ENCODE measurements at places on chromosomes 5 and 9. TPM values are rescaled to one million over a fixed set of nuclear protein-coding genes. Genes with fewer than 3 reads are reported as not detected.
A peak's percentile ranks its signal among the peaks of the same experiment; 100 is the strongest.

DNA sequence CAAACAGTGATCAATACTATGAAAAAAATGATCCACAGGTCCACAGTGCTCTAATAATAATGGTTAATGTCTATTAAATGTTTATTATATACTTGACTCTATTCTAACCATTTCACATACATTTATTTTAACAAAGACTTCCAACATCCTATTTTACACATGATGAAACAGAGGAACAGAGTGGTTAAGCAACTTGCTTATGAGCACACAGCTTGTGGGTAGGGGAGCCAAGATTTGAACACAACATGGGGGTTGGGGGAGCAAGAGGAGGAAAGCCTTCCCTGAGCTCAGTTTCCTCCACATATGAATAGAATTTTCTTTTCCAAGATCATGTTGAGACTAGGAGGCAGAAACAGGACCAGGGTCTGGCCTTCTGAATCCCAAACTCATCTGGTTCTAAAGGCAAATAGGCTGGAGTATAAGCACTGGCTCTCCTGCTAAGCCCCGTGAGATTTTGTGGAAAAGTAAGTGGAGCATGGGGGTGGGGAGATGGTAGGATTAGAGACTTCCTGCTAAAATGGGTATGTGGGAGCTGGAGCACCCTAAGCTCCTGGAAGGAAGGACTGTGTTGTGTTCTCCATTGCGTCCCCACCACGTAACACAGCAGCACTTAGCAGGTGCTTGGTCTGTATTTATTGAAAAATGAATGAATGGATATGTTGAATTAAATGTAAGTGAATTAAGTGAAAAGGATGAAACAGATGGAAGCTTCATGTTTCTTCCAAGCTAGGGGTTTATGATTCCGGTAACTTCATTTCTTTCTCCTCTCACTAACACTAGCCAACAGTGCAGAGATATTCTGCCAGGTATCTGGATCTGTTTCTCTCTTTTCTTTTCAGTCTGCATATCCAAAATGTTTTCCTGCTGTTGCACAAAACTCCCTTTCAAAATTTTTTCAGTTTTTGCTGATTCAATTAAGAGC, 26.9 kb upstream of the GALNT10 start:
- H3K4me3 ChIP-seq, result no peak overlapping the region
- DNase-seq, result no peak
- H3K27ac ChIP-seq, result no peak overlapping the region
- peaks cover 41% of the 10 kb centered on the region for H3K4me1 ChIP-seq
- H3K27me3 ChIP-seq, result peaks cover 1% of the 10 kb centered on the region

GRCh38 chr5:19987612-19988361, at the start of gene CDH18:
CDH18 (minus strand) TSS chr5:19988200; CDS start chr5:19838986, 149,214 bp downstream.
- H3K4me3 ChIP-seq, result peak within 1 kb of the TSS; percentile 65
- peak; percentile 69 for DNase-seq
- no peaks in the 10 kb centered on the region for H3K36me3 ChIP-seq
- H3K27ac ChIP-seq, result no peak within 1 kb of the TSS
- no peaks in the 10 kb centered on the region for H3K27me3 ChIP-seq

DNA sequence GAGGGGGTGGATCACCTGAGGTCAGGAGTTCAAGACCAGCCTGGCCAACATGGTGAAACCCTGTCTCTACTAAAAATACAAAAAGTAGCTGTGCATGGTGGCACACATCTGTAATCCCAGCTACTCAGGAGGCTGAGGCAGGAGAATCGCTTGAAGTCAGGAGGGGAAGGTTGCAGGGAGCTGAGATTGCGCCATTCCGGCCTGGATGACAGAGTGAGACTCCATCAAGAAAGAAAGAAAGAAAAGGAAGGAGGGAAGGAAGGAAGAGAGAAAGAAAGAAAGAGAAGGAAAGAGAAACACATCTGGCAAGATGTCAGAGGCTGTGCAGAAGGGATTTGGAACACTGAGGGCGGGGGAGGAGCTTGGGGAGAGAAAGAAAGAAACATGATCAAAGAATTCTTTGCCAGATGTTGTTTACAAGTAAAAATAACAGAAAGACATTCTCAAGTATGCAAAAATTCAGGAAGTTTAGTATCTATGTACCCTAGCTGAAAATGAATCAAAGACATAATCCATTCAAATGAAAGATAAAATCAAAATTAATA, 93.7 kb downstream of the AK8 start:
- H3K4me3 ChIP-seq, result no peak overlapping the region
- H3K36me3 ChIP-seq, result no peaks in the 10 kb centered on the region
- no peak overlapping the region for H3K27ac ChIP-seq

DNA sequence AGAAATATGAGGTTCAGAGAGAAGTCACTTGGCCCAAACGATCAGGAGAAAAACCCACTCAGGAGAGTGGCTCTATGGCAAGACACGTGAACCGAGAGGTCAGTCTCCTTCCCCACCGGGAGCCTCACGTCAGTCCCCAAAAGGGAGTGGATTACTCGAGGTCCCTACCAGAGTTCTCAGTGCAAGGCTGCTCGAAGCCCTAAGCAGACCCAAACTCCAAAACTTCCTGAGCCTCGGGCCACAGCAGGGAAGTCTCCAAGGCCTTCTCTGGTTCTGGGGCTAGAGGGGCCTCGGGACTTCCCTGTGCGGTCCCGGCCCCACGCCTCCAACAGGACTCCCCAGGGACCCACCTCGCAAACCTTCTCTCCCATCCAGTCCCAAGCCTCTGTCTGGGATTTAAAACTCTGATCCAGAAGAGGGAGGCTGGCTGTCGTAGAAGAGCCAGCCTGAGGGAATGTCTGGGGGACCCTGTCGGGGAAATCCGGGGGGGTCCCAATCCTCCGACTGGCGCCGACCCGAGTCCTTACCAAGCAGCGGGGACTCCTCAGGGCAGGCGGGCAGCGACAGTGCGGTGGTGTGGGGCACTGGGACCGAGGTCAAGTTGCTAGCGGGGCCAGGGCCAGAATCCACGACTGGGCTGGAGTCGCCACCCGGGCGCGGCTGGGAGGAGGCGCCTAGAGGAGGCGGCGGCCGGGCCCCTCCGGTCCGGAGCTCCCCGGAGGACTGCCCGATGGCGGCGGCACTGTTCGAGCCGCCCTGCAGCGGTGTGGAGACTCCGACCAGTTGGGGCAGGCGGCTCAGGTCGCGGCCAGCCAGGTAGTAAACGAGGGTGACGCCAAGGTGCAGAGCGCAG, 679 bp downstream of the B4GALT1 start:
- H3K4me3 ChIP-seq, result peak overlapping the region; percentile 96
- DNase-seq, result peak; percentile 46
- H3K27ac ChIP-seq, result peak overlapping the region; percentile 74
- H3K4me1 ChIP-seq, result peaks cover 59% of the 10 kb centered on the region
- H3K36me3 ChIP-seq, result peaks cover 14% of the 10 kb centered on the region

DNA sequence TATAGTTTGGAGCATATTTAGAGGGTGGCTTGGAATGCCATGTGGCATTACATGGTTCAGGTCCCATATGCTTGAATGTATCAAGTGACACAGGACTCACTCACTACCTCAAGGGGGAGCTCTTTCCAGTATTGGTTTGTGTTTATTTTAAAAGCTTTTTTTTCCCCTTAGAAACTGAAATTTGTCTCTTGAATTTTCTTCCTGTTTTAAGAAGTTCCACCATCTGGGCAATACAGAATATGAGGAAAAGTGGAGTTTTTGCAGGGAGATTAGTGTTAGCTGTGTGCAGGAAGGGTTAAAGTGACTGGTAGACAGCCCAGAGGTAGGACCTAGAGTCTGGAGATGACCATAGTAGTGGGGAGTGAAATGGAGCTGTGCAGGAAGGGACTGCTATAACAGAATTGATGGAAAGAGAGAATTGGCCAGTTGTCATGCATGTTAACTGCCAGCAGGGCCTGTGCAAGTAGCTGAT, 36.6 kb downstream of the CTNNA1 start:
- peak overlapping the region; percentile 52 for H3K4me3 ChIP-seq
- H3K4me1 ChIP-seq, result peaks cover 25% of the 10 kb centered on the region
- peaks cover 7% of the 10 kb centered on the region for H3K36me3 ChIP-seq

DNA sequence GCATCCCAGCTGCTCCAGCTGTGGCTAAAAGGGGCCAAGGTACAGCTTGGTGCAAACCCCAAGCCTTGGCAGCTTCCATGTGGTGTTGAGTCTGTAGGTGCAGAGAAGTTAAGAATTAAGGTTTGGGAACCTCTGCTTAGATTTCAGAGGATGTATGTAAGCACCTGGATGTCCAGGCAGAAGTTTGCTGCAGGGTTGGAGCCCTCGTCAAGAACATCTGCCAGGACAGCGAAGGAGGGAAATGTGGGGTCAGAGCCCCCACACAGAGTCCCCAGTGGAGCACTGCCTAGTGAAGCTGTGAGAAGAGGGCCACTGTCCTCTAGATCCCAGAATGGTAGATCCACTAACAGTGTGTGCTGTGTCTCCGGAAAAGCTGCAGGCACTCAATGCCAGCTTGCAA, 236.2 kb upstream of the ADRA1B start:
- no peak overlapping the region for H3K4me3 ChIP-seq
- H3K27me3 ChIP-seq, result peaks cover 1% of the 10 kb centered on the region
- H3K4me1 ChIP-seq, result no peaks in the 10 kb centered on the region
- no peak overlapping the region for H3K27ac ChIP-seq
- H3K36me3 ChIP-seq, result peaks cover 6% of the 10 kb centered on the region

DNA sequence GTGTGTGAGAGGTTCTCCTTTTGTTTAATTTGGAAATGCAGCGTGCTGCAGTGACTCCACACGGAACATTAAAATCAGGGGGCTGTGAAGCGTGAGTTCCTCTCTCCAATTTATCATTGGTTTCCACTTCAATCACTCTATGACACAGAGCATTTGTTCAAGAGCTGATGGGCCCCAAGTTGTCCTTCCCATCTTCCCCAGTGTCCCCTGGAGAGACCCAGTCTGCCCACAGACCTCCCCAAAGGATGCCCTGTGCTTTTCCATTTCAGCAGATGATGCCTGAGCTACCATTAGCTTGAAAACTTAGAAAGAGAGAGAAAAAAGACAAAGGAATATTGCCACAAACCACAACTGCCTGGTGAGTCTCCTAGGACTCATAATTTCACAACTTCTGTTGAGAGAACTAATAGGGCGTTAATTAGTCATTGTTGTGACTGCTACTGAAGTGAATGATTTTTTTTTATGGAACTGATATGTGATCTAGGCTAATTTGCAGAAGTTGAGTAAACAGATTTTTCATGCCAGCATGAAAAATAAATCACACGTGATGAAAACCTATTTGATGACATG, 772.7 kb downstream of the SEMA5A start:
- H3K4me3 ChIP-seq, result no peak overlapping the region
- H3K4me1 ChIP-seq, result no peaks in the 10 kb centered on the region
- no peak for DNase-seq
- H3K36me3 ChIP-seq, result no peaks in the 10 kb centered on the region
- H3K27ac ChIP-seq, result no peak overlapping the region
- H3K27me3 ChIP-seq, result no peaks in the 10 kb centered on the region

DNA sequence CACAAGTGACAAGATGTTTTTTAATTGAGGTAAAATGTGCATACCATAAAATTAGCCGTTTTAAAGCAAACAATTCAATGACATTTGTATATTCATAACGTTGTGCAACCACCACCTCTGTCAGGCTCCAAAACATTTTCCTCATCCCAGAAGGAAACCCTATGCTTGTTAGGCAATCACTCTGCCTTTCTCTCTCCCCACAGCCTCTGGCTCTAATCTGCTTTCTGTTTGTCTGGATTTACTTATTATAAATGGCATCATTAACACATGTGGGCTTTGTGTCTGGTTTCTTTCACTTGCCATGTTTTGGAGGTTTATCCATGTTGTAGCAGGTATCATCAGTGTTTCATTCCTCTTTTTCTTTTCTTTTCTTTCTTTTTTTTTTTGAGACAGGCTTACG, 1.4 kb upstream of the N4BP3 start:
- H3K4me1 ChIP-seq, result peaks cover 31% of the 10 kb centered on the region
- peaks cover 16% of the 10 kb centered on the region for H3K27me3 ChIP-seq
- peaks cover 21% of the 10 kb centered on the region for H3K36me3 ChIP-seq
- H3K4me3 ChIP-seq, result peak overlapping the region; percentile 78
- peak overlapping the region; percentile 83 for H3K27ac ChIP-seq

DNA sequence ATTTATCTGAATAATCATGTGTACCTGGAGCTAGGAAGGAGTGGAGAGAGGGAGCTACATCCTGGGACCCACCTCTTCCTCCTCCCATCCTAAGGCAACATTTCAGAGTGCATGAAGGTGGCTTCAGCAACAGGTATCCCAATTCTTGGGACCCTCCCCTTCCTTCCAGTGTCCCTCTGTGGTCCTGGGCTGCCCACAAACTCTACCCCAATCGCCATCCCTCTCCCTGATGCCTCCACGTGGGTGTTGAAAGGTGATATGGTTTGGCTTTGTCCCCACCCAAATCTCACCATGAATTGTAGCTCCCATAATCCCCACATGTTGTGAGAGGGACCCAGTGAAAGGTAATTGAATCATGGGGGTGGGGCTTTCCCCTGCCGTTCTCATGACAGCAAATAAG, 121.4 kb downstream of the MED10 start:
- no peak overlapping the region for H3K27ac ChIP-seq
- peaks cover 5% of the 10 kb centered on the region for H3K27me3 ChIP-seq
- DNase-seq, result no peak
- no peaks in the 10 kb centered on the region for H3K36me3 ChIP-seq

GRCh38 chr5:43409809-43410271, 2.4 kb downstream of the CCL28 start:
- H3K4me3 ChIP-seq, result no peak overlapping the region
- peaks cover 4% of the 10 kb centered on the region for H3K36me3 ChIP-seq
- peaks cover 1% of the 10 kb centered on the region for H3K27me3 ChIP-seq
- H3K4me1 ChIP-seq, result peaks cover 7% of the 10 kb centered on the region
- no peak overlapping the region for H3K27ac ChIP-seq

- no peak overlapping the region for H3K4me3 ChIP-seq
- no peaks in the 10 kb centered on the region for H3K27me3 ChIP-seq
- DNase-seq, result no peak
- no peak overlapping the region for H3K27ac ChIP-seq
These were observed 214.1 kb upstream of the MEF2C start for GRCh38 chr5:89097103-89097502.

- H3K4me1 ChIP-seq, result peaks cover 3% of the 10 kb centered on the region
- no peak overlapping the region for H3K27ac ChIP-seq
- no peaks in the 10 kb centered on the region for H3K36me3 ChIP-seq
- H3K27me3 ChIP-seq, result peaks cover 2% of the 10 kb centered on the region
- H3K4me3 ChIP-seq, result no peak overlapping the region
These were observed 5.6 kb downstream of the IFNA13 start for GRCh38 chr9:21362287-21362686.

- no peaks in the 10 kb centered on the region for H3K4me1 ChIP-seq
- no peak overlapping the region for H3K4me3 ChIP-seq
- peaks cover 2% of the 10 kb centered on the region for H3K36me3 ChIP-seq
- H3K27ac ChIP-seq, result no peak overlapping the region
- DNase-seq, result no peak
- H3K27me3 ChIP-seq, result no peaks in the 10 kb centered on the region
These were observed 89.5 kb downstream of the MAN2A1 start for GRCh38 chr5:109779036-109779735.

DNA sequence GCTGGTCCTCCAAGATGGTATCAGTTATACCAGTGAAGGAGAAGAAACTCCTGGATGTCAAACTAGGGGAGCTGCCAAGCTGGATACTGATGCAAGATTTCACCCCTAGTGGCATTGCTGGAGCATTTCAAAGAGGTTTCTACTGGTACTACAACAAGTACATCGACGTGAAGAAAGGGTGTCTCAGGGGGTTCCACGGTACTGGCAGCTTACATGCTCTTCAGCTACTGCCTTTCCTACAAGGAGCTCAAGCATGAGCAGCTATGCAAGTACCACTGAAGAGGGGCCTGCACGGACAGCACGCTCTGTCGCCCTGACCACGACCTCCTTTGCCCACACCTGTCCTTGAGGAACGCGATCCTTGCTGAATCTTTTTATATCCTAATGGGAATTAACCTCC, 19.5 kb downstream of the ACTL7B start:
- H3K27ac ChIP-seq, result no peak overlapping the region
- H3K4me3 ChIP-seq, result no peak overlapping the region
- peaks cover 11% of the 10 kb centered on the region for H3K4me1 ChIP-seq
- H3K36me3 ChIP-seq, result no peaks in the 10 kb centered on the region
- DNase-seq, result no peak
- H3K27me3 ChIP-seq, result no peaks in the 10 kb centered on the region

Gene C5orf63
- 2.0 TPM for total RNA-seq

Gene LHX3
- total RNA-seq, result not detected

Gene MED7
- total RNA-seq, result 9.5 TPM

Gene SMIM3
- total RNA-seq, result 3.0 TPM

Measured in endothelial cell (in vitro differentiated cells).